Activated CD4-positive, alpha-beta T cell treated with anti-CD3 and anti-CD28 coated beads for 4 hours (primary cell): ENCODE measurements at places on chromosomes 4 and X.

- no peak for DNase-seq
Observed at GRCh38 chrX:19568422-19568821, 53.1 kb upstream of the MAP3K15 start.

- DNase-seq, result peak; percentile 16
Observed at GRCh38 chrX:15497865-15498264, 2.7 kb upstream of the BMX start.

GRCh38 chrX:71106427-71106826 is at the start of gene CXorf65:
Gene CXorf65 (minus strand): TSS chrX:71106740. CDS start chrX:71106556, 184 bp downstream.
- no peak for DNase-seq

DNA sequence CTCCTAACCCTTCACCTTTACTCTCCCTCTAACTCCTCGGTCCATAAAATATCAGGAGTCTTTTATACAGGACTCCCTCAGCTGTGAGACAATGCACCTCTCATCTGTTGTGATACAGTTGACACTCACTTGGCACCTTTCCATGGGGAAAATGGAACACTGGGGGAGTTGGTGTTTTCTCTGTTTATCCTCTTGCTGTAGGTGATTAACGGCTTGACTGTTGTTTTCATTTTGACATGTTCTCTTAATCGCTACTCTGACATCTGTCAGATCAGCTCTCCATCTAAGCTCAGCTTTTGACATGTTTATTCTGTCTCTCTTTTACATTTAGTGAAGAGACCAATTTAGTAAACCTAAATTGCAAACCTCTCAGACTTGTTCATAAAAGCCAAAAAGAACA is 604.8 kb downstream of the TRAM1L1 start:
- no peak for DNase-seq

GRCh38 chr4:163558539-163559044 is 64.1 kb downstream of the TMA16 start:
- DNase-seq, result no peak

DNA sequence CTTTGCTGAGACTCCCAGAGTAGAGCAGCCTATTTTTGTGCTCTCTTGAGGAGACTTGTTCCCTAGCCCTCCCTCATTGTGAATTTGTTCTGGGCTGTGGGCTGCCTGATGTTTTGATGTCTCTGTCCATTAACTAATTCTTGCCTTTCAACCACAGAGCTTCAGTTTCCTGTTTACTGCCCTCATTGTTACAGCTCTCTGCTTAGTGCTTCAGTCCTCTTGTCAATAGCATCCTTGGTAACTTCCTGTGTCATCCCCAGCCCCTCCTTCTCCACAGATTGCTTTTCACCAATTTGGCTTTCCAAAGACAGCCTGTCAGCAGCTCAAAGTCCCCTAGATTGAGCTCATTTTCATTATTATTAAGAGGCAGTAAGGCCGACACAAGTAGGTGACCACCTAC is 69.9 kb downstream of the COX7B2 start:
- DNase-seq, result no peak

DNA sequence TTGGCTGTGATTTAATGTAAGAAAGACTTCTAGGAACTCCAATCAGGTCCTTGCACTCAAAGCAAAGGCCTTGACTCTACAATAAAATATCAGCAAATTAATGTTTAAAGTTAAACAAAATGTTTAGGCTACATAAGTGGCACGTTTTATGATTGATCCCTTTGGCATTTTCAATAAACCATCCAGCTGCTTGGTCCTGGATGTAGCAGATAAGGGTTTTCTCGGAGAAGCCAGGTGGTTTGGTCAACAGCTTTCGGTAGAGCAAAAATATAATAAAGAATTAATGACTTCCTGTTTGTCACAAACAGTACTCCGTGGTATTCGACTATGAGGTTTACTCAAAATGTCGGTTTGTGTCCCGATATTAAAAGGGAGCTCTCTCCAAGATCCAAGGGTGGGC is 95.8 kb downstream of the GEMIN8 start:
- no peak for DNase-seq

DNA sequence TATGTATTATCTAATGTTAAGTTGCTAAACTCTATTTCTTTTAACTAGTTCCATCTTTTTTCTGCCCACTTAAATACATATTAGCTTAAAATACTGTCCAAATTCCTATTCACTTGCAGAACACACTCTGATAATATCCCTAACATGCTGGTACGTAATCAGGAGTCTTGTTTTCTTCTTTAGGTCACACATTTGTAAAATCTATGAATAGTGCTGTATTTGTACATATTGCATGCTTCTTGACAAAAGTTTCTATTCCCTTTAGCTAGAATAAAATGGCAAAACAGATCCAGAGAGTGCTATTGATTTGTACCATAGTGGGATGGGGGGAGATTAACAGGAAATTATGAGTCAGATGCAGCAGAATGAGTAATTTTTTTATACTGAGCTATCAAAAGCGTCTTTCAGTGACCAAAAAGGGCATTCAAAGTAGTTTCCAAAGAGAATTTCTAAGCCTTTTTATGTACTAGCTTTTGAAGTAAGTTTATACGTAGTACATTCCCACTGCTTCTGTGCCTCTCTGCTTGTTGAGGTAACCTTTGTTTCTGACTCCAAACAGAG is 126.5 kb downstream of the PTPN13 start:
- DNase-seq, result no peak

DNA sequence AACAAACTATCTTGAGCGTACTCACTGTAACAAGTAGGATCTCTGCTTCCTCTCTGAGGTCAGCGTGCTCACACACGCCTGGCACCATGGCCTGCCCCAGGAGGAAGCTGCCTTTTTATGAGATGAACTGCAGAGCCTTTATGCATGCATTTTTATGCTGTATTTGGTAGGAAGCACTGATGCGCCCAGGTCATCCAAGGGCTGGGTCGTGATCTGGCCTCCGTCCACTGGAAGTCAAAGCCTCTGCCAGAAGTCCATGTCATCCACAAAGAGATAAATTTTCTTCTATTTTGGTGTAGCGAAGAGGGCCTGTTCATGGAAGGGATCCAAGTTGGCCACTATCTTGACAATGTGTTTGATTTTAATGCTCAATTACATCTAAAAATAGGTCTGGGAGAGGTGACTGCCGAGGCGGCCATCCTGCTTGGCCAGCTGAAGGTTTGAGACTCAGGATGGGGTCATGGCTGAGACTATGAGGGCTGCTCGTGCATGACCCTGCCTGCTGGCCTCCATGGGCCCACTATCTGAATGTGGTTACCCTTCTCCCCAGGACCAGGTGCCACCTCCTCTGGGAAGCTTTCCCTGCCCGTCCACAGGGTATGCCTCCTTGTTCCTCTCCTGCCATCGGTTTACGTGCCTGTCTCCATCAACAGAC is 50.3 kb downstream of the HTRA3 start:
- DNase-seq, result no peak

DNA sequence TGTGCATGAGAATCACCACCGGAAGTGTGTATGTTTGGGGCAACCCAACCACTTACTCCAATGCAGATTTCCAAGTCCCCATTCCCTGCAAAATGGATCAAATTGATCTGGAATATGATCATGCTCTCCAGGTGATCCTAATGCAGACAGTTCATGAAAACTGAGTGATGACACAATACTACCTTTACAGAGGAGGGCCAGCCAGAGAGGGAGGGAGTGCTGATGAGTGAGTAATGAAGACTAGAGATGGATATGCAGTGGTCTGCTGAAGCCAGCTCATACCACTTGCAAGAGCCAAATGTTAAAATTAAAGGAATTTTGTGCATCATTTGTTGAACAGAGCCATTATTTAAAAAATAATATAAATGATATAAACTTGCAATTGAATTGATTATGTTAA is 10.2 kb upstream of the CPE start:
- DNase-seq, result no peak

GRCh38 chrX:119755981-119756533 is 2.3 kb upstream of the SOWAHD start:
- DNase-seq, result peak; percentile 39
